ENCODE measurements at places on chromosomes 5 and 9.

- DNase-seq, result no peak
Observed at GRCh38 chr9:15843316-15843715, 290.5 kb downstream of the CCDC171 start.

GRCh38 chr5:55176176-55176818 lies 3.3 kb upstream of the CDC20B start:
- DNase-seq, result peak; percentile 66

DNA sequence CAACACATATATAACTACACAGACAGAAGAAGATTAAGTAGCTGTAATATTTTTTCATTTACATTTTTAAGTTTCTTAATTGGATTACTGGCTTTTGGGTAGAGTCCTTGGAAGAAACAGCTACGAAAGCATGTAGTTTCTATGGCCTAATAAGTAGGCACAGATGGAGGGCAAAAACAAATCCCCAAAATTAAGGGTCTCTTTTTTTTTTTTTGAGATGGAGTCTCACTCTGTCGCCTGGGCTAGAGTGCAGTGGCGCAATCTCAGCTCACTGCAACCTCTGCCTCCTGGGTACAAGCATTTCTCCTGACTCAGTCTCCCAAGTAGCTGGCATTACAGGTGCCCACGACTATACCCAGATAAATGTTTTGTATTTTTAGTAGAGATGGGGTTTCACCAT lies 27.1 kb upstream of the MTMR12 start:
- DNase-seq, result no peak

GRCh38 chr5:128493657-128494329 lies 44.3 kb downstream of the FBN2 start:
- DNase-seq, result no peak

GRCh38 chr9:127898433-127899127 lies 823 bp downstream of the ST6GALNAC6 start:
- peak; percentile 71 for DNase-seq

DNA sequence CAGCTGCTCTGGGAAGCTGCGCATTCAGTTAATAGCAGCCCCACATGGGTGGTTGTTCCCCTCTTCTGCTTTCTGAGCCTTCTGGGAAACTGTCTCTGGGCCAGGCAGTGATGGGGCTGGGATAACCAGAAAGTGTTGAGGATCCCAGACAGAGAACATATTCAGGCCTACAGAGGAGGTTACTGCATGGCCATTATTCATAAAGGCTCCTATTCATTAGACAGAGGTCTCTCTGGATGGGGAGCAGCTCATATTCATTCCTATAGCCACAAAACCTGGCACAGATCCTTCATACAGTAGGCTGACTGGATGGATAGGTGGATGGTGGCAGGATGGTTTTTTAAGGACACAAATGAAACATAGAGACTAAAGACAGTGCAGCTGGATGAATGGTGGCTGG lies 76.3 kb downstream of the HSPA4 start:
- no peak for DNase-seq

GRCh38 chr9:93267091-93267541 lies 83.2 kb downstream of the WNK2 start:
- DNase-seq, result no peak

DNA sequence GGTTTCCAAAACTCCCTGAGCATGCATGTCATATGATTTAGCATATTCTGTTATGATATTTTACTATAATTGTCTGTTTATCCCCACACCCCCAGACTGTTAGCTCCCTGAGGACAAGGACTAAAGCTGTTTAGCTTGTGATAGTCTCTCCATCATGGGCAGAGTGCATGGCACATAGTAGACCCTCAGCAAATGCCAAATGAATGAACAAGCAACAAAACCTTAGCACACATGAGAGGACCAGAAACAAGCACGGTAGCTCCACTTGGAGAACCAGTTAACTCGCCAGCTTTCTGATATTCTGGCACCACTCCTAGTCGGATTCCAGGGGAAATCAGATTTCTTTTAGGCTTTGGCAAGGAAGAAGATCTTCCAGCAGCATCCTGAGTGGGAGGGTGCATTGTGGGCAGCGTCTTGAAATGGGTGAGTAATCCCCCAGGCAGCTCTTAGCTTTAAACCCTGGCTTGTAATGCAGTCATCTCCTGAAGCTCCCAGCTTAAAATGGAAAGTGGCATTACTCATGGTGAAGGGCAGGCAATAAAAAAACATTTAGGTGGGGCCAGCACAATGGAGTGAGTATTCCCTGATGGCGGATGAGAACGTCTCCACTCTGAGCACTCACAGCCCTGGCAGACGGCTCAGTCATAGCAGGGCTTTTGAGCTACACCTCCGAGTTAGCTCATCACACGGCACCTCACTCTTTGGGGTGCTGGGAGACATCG lies 41.1 kb downstream of the FGF1 start:
- peak; percentile 99 for DNase-seq

DNA sequence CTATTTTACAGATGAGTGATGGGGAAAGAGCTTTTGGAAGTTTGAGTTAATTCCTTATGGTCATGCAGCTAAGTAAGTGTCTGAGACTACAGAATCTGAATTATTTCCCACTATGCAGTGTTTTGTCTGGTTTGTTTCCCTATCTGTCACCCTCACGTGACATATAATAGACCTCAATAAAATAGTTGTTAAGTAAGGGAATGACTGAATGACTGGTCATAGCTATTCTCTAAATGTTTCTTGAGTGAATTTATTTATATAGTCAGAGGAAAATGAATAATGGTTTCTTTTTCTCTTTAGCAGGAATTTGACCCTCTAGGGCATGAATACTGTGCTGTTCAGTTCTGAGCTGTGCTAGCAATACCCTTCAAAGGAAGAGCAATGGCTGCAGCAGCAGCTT lies 10.3 kb downstream of the TRIM32 start:
- DNase-seq, result peak; percentile 36

DNA sequence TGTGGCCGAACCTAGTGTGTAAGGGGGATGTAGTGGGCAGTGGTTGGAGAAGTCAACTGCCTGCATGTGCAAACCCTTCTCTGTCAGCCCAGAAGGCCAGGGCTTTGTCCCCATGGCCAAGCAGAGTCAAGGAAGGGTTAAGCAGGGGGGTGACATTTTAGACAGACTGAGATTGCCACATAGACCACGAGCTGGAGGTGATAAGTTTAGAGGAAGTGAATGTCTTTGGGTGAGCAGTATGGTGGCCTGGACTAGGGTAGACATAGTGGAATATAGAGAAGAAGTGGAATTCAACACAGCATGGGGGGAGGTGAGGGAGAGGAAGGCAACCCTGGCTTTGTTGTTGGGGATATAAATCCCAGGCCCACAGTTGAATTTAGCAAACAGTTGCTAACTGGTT lies 38.7 kb upstream of the CDKN2AIPNL start:
- no peak for DNase-seq

GRCh38 chr9:20353524-20353923 lies 268.8 kb downstream of the MLLT3 start:
- DNase-seq, result no peak

All from A172 (cell line).